Naive thymus-derived CD4-positive, alpha-beta T cell (primary cell): ENCODE measurements at places on chromosomes 7 and 10.

DNA sequence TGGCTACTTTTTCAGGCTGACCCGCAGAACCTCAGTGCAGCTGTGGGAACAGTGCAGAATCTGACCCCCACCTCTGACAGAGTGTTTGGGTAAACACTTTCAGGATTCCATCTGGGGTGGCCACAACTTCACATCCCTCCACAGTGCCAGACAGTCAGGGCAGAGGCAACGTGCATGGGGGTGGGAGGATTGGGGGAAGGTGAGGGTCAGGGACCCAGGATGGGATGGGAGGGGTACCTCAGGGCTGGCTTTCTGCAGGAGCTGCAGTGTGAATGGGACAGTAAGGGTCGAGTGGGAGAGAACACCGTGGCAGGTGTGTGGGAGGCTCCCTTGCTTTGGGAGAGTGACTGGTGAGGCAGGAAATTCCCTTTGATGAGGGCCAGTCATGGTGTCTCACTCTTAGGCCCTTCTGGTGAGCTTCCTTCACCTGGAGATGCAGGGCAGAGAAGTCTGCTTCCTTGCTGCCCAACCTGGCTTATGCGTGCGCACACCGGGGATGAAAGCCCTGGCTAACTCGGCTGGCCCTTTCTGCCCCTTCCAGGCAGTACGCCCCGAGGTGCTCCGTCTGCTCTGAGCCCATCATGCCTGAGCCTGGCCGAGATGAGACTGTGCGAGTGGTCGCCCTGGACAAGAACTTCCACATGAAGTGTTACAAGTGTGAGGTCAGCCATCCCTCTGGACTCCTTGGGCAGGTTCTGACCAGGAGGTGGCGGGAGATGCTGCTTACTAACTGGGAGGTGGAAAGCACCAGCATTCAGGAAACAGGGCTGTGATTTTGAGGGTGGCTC is 8.4 kb downstream of the ZYX start:
- peak overlapping the region; percentile 3 for H3K27ac ChIP-seq
- no peaks in the 10 kb centered on the region for H3K36me3 ChIP-seq
- no peak for DNase-seq
- H3K27me3 ChIP-seq, result no peaks in the 10 kb centered on the region
- no peak overlapping the region for H3K4me3 ChIP-seq

DNA sequence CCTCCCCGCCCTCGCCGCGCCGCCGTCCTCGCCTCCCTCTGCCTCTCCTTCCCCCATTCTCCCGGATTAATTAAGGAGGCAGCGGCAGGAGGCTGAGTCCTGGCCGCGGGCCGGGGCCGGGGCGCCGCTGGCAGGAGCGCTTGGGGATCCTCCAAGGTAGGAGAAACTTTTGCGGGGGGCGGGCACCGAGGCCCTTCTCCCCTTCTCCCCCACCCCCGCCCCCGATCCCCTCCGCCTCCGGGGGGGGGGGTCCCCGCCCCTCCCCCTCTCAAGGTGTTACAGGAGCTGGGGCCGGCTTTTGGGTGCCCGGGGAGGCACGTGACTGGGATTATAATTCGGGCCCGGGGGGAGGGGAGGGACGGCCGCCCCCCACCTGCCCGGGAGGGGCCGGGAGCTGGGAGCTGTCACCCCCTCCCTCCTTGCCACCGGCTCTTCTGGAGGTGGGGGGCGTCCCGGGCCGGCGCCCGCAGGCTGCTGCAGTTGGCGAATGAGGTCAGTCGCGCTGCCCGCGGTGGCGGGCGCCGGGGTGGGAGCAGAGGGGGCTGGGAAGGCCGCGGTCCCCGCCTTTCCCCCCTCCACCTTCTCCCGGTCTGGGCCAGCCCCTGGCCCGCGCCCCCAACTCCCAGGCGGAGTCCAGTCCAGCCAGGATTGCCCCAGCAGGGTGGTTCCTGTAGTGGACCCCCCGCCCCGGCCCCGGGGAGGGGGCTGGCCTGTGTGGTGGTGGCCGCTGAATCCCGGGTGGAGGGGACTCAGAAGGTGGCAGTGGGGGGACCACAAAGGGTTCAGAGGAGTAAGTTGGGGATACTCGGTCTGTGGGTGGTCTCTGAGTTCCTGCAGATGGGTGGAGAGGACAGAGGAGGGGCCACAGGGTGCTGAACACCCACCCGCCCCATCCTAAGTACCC is 567 bp downstream of the GTF2IRD1 start:
- DNase-seq, result no peak
- H3K27ac ChIP-seq, result no peak overlapping the region
- H3K4me1 ChIP-seq, result no peaks in the 10 kb centered on the region
- H3K4me3 ChIP-seq, result no peak overlapping the region
- H3K27me3 ChIP-seq, result no peaks in the 10 kb centered on the region

GRCh38 chr7:151207804-151208203 is 2.5 kb downstream of the H2BK1 start:
- no peak for DNase-seq
- no peaks in the 10 kb centered on the region for H3K36me3 ChIP-seq
- H3K27me3 ChIP-seq, result no peaks in the 10 kb centered on the region
- H3K4me1 ChIP-seq, result peaks cover 15% of the 10 kb centered on the region
- no peak overlapping the region for H3K4me3 ChIP-seq

GRCh38 chr10:129949891-129950291 is 14.2 kb downstream of the EBF3 start:
- H3K27ac ChIP-seq, result no peak overlapping the region
- H3K36me3 ChIP-seq, result no peaks in the 10 kb centered on the region
- no peak overlapping the region for H3K4me3 ChIP-seq
- no peaks in the 10 kb centered on the region for H3K4me1 ChIP-seq

DNA sequence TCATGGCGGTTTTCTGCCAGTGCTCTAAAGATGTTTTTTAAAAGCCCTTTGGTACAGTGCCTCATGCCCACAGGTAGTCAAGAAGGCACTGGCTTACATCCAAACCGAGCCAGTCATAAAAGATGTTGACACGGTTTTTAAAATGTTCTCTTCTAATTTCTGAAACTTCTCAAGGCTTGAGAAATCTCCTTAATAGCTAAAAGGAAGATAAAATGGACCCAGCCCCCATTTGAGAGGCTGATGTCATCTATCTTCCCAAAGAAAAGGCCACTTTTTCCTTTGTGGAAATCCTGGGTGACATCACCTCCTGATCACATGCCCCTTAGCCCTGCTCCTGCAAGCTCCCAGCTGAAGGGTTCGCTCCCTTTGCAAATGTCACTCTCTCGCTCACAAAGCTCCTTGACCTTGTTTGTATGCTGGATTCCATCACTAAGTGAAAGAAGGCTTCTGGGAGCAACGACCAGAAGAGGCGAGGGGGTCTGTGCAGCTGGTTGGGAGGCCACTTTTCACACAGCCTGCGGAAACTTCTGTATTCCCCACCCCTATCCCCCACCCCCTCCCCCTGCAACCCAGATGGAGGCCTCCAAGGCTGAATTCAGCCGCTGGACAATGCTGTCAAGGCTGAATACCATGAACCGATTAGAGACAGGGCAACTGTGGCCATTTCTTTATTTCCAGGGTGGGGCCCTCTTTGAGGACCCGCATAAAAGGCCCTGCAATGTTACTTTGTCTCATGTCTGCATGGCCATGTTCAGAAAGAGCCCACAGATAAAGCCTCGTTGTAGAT is 122.8 kb downstream of the CUBN start:
- peaks cover 37% of the 10 kb centered on the region for H3K4me1 ChIP-seq
- H3K36me3 ChIP-seq, result no peaks in the 10 kb centered on the region
- no peak overlapping the region for H3K4me3 ChIP-seq
- peak; percentile 20 for DNase-seq
- H3K27ac ChIP-seq, result peak overlapping the region; percentile 38

GRCh38 chr7:117036836-117037235 is 83.5 kb downstream of the ST7 start:
- DNase-seq, result no peak
- no peak overlapping the region for H3K27ac ChIP-seq
- H3K27me3 ChIP-seq, result no peaks in the 10 kb centered on the region
- peaks cover 5% of the 10 kb centered on the region for H3K36me3 ChIP-seq

- H3K4me3 ChIP-seq, result no peak overlapping the region
- peak overlapping the region; percentile 49 for H3K27ac ChIP-seq
- H3K27me3 ChIP-seq, result no peaks in the 10 kb centered on the region
- DNase-seq, result no peak
- peaks cover 18% of the 10 kb centered on the region for H3K36me3 ChIP-seq
Observed at GRCh38 chr7:150626696-150627095, 5.5 kb downstream of the GIMAP6 start.

DNA sequence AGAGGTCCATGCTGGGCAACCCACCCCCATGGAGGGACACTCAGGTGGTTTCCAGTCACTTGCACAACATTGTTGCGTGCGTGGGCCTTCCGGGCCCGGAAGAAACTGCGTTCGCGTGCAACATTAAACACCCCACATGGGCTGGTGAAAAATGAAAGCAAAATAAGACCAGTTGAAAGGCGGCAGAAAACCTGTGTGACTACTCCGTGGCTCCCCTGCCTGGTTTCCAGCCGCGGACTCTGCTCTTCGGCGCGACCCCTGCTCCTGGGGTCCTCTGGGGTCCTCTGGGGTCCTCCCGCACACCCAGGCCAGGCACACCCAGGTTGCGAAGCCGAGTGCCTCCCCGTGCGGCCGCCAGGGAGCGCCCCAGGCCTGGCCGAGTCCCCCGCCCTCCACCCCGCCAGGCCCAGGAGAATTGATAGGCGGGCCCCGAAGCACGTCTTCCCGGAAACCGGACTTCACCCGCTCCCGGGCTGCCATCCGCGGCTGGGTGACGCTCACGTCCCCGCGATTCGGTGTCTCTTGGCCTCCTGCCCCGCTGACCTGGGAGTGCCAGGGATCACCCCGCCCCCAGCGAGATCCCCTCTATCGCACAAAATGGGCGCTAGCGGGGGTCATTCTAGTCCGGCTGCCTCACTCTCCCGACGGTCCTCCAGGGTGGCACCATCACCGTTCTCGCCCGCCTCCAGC is 1.9 kb upstream of the SH2D4B start:
- H3K4me3 ChIP-seq, result peak overlapping the region; percentile 59
- DNase-seq, result peak; percentile 81
- peaks cover 28% of the 10 kb centered on the region for H3K4me1 ChIP-seq
- H3K36me3 ChIP-seq, result no peaks in the 10 kb centered on the region
- H3K27me3 ChIP-seq, result no peaks in the 10 kb centered on the region
